GM18507 (cell line): ENCODE measurements at places on chromosomes 5 and 9.

GRCh38 chr5:151531581-151531980 lies 59.5 kb downstream of the FAT2 start:
- DNase-seq, result no peak

GRCh38 chr5:101687349-101687985 lies 608.6 kb downstream of the SLCO4C1 start:
- DNase-seq, result no peak

- DNase-seq, result no peak
Observed at GRCh38 chr5:125298258-125298657, 551.8 kb upstream of the ZNF608 start.

- no peak for DNase-seq
Observed at GRCh38 chr9:68979538-68980314, 34.2 kb downstream of the PRKACG start.

DNA sequence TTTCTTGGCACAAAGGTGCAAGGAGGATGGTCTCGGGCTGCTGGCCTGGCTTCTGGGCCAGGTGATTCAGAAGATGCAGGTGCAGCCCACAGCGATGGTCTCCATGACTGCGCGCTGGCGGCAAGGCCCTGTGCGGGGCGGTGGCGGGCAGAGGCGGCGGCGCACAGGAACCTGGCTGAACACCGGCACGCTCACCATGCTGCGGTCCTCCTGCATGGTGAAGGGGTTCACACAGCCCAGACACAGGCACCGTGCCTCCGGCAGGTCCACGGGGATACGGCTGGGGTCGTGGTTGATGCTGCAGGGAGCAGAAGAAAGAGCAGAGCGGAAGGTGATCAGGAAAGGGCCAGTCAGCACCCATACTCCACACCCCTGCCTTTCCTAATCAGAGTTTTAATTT lies 4.8 kb downstream of the IL17B start:
- DNase-seq, result no peak

GRCh38 chr9:92738661-92739081 lies 26.0 kb downstream of the BICD2 start:
- no peak for DNase-seq

DNA sequence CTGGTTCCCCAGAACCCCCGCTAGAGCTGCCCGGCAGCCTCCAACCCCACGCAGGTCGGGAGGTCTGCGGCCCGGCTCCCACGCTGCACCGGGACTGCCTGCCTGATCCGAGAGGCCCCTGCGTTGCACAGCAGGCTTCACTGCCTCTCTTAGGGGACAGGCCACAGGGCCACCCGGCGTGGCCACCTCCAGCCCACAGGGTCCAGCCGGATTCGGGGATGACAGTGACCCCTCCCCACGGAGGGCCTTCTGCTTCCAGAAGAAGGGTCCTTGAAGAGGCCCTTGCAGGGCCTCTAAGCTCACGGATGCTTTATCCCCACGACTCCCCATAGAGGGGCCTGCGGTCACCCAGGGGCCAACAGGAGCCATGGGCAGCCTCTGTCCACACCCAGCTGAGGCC lies 66.1 kb upstream of the PPP1R26 start:
- DNase-seq, result no peak

DNA sequence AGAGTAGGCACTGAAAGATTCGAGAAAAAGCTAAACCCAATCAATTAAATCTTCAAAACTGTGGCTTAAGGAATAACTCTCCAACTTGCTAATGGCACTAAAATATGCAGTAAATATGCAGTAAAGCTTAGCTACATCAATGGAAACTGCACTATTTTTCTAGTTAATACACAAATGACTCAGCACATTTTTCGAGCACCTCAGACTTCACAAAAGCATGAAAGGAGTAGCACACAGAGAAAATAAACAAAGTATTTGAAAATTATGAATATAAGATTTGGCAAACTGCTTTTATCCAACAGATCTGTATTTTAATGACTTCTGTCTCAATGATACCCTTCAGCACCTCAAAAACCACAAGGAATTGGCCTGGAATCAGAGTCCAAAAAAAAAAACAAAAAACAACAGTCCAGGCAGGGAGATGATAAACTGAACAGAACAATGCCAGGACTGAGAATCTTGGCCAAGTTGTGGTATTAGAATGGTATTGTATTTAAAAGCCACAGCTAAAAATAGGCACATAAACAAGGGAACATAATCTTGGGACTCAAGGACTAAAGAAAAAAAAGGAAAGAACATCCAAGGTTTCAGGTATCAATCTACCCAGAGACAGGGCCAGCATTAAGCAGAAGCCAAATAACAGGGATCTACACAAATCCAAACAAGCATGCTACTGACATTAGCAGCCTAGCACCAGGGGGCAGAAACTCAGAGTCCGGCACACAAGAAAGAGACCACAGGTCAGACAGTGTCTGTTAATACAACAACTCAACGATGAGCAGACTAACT lies 21.4 kb downstream of the TMEM245 start:
- no peak for DNase-seq

- DNase-seq, result no peak
Observed at GRCh38 chr5:4639946-4640345, 500.2 kb upstream of the ADAMTS16 start.

- no peak for DNase-seq
Observed at GRCh38 chr5:115124741-115125140, 45.0 kb downstream of the TRIM36 start.

DNA sequence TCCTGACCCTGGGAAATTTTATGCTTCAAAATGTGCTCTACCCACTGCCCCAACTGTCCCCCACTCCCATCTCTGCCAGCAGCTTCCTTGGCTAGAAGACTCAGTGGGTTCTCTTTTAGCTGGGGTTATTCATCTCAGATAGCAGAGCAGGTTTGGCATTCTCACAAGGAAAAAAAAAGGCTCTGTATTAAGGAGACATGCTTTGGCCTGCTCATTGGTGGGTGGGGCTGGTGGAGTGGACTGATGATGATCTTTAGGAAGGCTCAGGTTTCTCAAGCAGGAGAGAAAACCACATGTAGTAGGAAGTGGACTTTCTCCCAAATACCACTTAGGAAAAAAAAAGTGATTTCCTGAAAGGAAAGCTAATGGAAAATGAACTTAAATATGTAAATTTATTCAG lies 279.2 kb upstream of the ZNF462 start:
- no peak for DNase-seq

DNA sequence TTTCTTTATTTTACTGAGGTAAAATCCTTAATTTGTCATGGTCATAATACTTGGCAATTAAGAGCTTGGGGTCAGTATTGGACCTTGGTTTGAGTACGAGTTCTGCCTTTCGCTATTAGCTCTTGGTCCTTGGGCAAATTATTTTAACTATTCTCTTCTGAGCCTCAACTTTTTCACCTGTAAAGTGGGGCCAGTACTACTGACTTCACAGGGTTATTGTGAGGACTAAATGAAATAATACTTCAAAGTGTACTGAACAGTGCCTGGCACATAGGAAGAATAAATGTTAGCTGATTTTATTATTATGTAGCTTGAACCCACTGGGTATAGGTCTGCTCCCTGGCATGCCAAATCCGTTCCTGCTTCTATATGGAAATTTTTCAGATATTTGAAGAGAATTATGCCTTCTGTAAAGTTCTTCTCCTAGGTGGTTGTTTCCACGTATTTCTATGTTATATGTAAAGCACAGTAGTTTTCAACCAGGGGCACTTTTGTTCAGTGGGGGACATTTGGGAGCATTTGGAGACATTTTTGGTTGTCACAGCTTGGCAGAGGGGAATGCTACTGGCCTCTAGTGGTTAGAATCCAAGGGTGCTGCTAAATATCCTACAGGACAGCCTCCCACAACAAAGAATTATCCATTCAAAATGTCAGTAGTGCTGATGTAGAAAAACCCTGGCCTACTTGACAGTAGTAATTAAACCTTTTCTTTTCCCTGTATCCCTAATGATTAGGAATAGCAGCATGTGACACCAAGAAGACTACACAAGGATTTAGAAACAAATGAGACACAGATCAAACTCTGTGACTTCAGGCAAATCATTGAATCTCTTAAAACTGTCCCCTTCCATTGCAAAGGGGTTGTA lies 4.5 kb downstream of the RCL1 start:
- no peak for DNase-seq

- DNase-seq, result peak; percentile 29
Observed at GRCh38 chr9:5554254-5554653, 43.9 kb downstream of the PDCD1LG2 start.

DNA sequence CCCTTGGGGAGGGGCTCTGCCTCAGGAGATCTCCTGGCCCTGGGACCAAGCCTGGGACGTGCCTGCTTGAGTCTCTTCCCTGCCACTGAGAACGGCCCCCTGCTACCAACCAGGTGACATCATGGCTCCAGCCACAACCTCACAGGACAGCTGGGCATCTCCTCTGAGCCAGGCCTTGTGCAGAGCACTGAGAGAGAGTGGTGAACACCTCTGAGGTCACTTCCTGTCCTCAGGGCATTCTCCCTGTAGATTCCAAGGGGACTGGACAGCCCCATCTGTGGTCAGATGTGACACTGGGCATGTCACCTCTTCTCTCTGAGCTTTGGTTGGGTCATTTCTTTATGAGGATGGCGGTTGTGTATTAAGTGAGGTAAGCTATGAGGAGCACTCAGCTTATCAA lies 172.0 kb downstream of the MELK start:
- no peak for DNase-seq

GRCh38 chr9:93669116-93669957 lies 93.0 kb downstream of the PHF2 start:
- no peak for DNase-seq

- DNase-seq, result no peak
Observed at GRCh38 chr5:126368239-126368812, 54.9 kb upstream of the GRAMD2B start.

DNA sequence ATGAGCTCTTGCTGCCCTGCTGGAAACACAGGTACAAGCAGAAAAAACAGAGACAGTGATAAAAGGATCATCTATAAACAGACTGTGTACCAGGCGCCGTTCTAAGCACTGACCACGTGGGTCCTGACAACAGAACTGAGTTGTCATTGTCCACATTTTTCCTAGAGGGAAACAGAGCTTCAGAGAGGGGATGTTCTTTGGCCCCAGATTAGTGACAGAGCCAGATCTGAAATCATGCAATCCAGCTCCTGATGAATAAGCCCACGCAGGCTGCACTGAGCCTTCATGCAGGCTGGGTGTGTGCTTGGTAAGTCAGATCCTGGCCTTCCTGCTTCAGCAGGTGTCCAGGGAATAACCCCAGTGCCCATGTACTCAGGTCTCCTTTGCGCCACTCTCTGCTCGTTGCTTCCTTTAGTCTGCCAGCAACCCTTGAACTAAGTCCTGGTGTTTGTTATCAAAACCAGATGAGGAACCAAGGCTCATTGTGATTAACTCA lies 22.8 kb upstream of the TCF7 start:
- DNase-seq, result no peak

GRCh38 chr5:41009232-41009631 lies 61.9 kb downstream of the MROH2B start:
- no peak for DNase-seq

GRCh38 chr5:112583166-112583565 lies 154.5 kb upstream of the APC start:
- DNase-seq, result no peak

DNA sequence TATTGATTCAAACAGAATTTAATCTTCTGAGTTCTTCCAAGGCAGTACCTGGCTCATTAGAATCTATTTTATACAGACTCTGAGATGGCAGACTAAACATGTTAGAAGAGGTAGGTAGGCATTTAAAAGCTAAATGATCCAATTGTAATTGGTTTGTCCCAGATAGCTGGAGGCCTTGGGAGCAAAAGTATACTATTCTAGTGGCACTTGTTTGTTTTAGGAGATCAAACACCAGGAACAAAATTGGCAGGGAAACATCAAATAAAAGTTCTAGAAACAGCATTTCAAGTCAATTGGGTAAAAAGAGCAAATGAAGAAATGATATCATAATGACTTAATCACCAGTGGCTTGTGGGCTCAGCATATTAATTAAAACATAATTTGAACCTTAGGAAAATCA lies 521.4 kb downstream of the PRR16 start:
- no peak for DNase-seq

DNA sequence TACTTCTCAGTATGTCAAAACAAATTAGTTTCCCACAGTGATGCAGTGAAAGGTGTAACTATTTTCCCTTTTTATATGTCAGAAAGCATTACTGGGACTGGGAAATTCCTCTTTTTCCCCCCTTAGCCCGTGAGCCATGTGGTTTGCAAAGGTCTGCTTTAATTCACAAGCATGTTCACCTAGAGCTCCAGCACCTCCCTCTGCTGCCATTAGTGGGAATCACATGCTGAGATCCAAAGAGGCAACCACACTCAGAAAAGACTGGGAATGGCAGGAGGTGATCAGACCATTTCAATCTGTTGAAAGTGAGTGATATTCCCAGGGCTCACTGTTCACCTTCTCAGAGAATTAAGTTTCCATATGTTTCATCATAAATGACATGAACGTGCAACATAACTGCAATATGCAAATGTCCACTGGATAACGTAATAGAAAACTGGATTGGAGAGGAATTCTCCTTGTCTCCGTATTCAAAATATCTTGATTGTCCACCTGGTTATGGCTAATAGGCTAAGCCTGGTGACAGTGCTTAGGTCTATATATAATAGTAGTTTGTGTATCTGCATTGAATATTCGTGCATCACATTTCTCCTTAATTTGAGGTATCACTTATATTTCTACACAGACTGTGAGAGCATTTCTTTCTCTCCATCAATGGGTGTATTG lies 703.5 kb upstream of the WWC1 start:
- DNase-seq, result no peak

GRCh38 chr5:171537923-171538537 lies 118.6 kb downstream of the FGF18 start:
- DNase-seq, result no peak

- DNase-seq, result no peak
Observed at GRCh38 chr5:24325306-24325832, 319.4 kb downstream of the CDH10 start.

GRCh38 chr5:115636008-115636407 lies 10.2 kb upstream of the TMED7 start:
- no peak for DNase-seq

- no peak for DNase-seq
Observed at GRCh38 chr5:73388306-73388684, 60.3 kb downstream of the FOXD1 start.

DNA sequence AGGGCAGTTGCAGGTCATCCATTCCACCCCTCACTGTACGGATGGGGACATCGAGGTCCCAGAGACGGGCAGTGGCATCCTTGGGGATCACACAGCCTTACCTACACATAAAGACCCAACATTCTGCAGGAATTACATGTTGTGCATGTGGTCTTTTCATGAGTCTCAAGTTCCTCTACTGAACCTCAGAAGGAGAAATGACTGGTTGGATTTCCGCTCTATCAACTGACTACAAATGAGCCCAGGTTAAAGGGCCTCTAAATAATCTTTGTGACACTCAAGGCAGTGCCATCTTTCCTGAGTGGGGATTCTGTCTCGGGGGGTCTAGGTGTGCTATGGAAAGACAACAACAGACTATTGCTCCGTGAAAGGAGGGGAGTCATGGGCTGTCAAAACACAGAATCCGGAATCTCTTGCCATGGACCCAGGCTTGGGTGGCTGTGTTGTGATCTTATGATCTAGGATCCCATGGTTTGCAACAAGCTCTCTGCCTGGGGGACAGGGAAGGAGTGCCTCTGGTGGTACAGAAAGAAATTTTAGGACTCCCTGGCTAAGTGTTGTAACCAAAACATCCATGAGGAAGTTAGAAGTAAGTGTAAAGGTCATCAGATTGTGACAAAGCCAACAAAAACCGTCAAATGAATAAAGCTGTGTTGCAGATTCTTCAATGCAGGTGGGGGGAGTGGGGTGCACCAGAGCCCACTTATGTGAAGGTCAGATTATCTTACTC lies 1.9 kb upstream of the SLC31A2 start:
- DNase-seq, result no peak

GRCh38 chr5:140293849-140294100 lies 9.1 kb downstream of the PFDN1 start:
- DNase-seq, result no peak
